ENCODE measurements at places on chromosomes 1 and 21.

- no peak for DNase-seq
Observed at GRCh38 chr1:230156068-230156467, 89.0 kb downstream of the GALNT2 start.

GRCh38 chr1:34742667-34743270 is 12.1 kb upstream of the GJB5 start:
- DNase-seq = peak; percentile 83

DNA sequence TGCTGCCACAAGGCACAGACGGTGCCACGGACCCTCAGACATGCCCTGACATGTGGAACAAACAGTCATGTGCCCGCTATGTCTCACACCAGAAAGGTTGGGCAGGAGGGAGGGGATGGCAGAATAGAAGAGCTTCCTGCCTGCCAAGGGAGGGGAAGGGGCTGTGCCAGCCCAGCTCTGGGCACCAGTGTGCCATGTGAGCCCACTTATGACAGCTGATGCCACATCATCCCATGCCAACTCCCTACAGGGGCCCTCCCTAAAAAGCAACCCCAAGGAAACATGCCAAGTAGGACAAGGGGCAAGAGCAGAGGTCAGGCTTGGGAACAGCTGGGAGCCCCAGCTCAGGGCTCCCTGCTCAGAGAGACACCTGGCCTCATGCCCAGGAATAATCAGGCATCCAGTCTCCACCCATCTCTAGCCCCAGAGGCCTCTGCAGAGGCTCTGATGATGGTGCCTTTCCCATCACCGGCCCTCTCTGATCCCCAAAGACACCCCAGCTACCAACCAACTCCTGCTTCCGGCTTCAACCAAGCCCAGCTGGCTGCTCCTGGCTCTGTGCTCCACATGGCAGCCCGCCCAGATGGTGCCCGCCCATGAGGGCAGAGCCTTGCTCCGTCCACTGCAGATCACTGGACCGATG is 10.3 kb downstream of the ADGRB2 start:
- no peak for DNase-seq

DNA sequence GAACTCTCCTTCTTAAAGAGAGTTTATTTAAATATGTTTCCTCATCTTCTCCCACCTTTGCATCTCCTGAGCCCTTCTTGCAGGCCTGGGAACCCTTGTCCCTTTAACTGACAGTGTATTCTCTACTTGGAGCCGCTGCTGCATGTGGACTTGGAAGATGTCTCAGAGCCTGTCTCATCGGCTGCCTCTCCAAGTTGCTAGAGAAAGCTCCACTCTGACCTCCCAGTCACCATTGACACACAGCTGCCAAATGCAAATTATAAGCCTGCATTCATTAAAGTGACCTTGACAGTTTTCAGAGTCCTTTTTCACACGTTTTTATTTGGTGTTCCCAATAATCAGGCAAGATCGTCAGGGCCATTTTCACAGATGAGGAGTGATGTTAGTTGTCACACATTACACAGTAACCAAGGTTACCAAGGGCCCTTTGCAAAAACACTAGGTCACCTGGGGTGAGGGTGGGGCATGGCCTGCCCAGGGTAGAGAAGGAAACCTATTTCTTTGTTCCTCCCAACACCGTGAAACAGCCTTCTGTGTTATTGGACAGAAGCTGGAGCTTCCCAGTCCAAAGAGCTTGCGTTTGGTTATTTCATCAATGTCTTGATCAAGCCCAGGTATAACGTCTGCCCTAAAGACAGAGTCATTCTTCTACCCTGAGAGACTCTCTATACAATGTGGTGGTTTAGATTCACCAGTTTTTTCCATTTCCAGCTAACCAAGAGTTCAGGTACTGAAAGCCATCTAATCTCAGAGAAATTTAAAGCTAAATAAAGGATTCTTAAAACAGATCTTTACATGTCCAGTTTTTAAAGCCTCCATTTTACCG is 164.1 kb downstream of the GALNT2 start:
- DNase-seq = no peak

DNA sequence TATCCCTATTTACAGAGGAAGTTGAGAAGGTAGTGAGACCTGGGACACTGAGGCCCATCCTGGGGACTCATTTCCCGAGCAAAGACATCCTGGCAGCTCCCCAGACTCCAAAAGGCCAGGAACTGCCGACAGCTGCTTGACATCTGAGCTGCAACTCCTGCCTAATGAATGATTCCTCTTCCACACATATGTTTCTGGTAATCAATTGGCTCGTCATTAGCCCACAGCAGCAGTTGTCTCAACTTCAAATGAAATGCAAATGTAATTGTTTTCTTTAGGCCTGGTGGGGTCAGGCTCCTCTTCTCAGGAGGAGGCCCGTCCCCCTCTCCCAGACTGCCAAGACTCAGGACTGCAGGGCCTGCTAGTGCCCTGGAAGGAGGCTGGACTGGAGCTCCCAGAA is 61.8 kb upstream of the DISP3 start:
- DNase-seq = no peak

DNA sequence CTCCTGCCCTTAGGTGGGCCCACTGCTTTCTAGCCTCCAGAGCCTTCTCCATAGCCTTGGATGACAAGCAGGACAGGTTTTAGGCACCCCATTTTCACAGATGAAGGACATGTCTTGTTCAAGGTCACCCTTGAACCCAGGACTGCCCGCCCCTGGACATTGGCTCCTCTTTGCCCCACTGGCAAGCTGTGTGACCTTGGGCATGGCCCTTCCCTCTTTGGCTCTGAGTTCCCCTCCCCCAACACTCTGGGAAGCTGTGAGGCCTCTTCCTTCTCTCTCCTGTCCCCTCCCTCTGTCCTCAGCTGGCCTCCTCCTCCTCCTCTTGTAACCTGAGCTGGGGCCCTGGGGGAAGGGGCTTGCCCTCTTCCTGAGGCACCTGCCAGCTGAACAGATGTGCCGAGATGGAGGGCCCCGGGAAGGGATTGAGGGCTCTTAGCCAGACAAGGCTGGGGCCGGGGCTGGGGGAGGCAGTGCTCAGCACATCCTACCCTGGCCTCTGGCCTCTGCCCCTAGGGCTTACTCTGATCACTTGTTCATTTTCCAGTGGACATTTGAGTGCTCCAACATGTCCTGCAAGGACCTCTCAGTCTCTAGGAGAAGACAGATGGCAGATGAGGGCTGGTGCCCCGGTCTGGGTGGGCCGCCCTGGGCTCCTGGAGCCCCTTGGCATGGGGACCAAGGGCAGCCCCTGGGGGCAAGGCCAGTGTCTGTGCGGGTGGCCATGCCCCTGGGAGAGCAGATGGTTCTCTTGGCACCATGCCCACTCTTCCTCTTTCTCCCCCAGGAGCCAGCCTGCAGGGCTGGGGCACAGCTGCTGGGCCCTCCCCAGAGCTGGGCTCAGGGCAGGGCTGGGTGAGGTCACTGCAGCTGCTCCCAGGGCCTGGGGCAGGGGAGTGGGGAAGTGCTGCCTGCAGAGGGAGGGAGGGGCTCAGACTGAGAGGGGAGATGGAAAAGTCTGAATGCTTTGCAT is 10.7 kb downstream of the FOXO6 start:
- DNase-seq = no peak

- DNase-seq = no peak
Observed at GRCh38 chr1:165912638-165913037, 85.2 kb downstream of the UCK2 start.

GRCh38 chr1:158801396-158801795 is 20.4 kb upstream of the OR6N2 start:
- DNase-seq = no peak

DNA sequence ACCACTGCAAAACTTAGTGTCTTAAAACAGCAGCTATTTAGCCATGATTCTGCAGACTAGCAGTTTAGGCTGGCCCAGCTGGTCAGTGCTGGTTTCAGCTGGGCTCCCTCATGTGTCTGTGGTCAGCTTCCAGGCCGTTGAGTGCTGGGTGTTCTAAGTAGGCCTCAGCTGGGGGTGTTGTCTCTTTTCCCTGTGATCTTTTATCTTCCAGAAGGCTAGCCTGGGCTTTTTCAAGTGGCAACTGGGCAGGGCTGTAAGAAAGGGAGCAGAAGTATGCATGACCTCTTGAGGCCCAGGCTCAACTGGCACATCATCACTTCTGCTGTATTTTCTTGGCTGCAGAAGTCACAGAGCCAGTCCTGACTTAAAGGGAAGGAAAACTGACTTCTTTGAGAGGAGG is 136.1 kb downstream of the KIF26B start:
- no peak for DNase-seq
